Left kidney (tissue), 8 donors: ENCODE measurements at places on chromosomes 3 and 15. TPM values are rescaled to one million over a fixed set of nuclear protein-coding genes. Genes with fewer than 3 reads are reported as not detected.

Gene ALDH1L1
- polyA plus RNA-seq = 44.0 TPM

Gene SAMMSON
- polyA plus RNA-seq = not detected

Gene RETNLB
- polyA plus RNA-seq = not detected

Gene GOLGA8S
- 1.4 TPM for polyA plus RNA-seq

Gene TAGLN3
- 2.3 TPM for polyA plus RNA-seq
